ENCODE measurements at places on chromosomes 12 and 14.

DNA sequence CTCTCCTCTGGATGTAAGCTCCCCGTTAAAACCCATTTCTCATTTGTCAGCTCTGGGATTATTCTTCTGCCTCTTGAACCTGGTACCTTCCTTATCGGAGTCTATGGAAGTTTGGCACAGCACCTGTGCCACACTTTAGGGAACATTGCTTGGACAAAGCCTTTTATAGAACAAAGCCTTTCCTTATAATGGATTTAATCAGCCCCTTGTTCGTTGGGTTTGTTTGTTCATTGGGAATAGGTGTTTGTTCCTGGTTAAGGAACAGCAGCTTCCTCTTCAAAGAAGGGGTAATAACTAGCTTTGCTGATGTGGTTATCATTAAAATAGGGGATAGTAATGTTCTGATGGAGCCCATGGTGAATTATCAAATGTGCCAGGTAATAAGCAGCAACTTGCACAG lies 70.4 kb downstream of the NRXN3 start:
- no peak for DNase-seq

DNA sequence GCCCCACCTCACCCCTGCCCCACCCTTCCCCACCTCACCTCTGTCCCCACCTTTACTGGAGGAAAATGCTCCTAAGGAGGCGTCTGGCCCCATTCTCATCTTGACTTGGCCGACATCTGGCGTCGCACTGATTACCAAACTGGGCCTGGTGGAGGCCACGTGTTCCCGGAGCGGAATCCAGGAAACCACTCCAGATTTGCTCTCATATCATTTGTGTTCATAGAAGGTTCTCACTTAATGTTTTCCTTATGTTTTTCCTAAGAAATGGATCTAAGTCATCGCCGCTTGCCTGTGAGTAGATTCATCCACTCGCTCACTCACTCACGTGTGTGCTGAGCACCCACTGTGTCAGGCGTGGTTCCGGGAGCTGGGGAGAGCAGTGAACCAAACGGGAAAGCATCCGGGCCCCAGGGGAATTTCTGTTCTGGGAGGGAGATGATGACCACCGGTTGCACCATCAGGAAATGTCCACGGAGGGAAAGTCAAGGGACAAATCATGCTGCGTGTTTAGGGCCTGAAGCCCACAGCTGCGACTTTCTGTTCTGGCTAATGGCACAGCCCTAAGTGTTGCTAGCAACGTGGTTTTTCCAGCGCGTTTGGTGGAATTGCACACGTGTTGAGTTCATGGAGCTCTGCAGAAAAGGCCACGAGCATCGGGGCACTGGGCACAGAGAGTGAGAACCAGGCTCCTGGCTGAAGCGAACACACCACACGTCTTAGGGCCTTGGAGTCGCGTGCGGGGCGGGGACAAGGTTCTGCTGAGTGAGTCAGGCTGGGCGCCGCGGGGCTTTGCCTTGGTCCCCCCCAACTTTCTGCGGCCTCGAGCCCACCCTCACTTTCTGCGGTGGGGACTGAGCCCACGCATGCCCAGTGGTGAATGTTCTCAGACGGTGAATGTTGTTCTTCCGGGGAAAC lies 57.7 kb downstream of the ADGRD1 start:
- DNase-seq, result peak; percentile 90

GRCh38 chr12:3091038-3091319 lies 13.8 kb downstream of the TSPAN9 start:
- DNase-seq, result no peak

DNA sequence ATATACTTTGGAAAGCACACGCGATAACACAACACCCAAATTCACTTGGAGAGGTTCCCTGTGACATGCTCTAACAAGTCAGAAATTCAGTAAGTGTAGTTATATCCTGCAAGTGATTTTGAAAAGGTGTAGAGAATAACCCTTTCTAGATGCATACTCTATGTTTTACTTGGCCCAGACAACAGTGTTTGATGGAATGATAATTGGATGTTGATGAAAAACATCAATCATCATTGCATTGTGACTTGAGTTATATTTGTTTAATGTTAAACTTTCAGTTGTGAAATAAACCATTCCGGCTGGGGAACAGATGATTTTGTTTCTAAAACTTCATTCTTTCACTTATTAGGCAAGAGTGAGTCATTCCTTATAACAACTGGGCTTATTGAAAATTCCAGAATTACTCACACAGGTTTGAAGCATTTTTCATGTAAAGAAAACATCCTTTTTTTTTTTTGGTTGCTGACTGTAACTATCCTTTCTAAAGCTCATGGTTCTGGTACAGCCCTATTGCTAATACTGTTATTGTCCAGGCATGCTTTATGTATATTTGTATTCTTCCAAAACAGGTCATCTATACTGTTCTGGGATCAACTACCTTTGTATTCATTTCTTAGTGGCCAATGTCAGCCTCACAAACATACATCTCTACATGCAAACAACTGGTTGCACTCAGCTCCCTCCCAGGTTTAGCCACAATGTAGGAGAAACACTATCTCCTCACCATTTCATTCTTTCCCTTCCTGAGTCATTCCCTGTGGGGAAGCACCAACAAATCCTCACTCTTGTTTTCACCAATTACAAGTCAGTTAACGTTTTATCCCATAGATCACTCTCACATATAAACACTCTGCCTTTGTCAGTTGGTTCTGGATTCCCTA lies 121.2 kb upstream of the LRIG3 start:
- DNase-seq, result no peak

DNA sequence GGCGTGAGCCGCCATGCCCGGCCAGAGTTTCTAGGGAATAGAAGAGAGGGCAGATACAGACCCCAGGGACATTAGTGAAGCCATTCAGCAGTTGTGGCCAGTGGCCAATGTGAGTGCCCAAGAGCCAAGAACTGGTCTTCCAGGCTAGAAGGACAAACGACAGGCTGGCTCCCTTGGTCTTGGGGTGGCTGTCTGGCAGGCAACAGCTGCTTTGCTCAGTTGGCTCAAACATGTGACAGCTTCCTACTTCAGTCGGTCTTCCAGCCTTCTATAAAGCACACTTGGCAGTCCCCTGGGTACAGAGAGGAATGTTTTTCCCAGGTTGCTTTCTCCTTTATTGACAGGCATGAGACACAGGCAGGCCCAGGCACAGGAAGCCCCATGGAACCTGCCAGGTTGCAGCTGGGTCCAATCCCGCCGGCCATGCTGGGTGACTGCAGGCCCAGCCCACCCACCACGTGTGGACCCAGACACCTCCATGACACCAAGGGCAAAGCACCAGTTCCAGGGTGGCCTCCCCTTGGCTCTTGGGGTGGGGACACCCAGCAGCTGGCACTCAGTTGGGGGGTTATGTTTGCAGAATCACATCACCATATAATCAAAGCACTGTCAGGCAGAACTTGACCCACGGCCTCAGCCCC lies 15.4 kb downstream of the CHGA start:
- no peak for DNase-seq

- no peak for DNase-seq
These were observed 198.0 kb downstream of the CRADD start for GRCh38 chr12:93875157-93875556.

DNA sequence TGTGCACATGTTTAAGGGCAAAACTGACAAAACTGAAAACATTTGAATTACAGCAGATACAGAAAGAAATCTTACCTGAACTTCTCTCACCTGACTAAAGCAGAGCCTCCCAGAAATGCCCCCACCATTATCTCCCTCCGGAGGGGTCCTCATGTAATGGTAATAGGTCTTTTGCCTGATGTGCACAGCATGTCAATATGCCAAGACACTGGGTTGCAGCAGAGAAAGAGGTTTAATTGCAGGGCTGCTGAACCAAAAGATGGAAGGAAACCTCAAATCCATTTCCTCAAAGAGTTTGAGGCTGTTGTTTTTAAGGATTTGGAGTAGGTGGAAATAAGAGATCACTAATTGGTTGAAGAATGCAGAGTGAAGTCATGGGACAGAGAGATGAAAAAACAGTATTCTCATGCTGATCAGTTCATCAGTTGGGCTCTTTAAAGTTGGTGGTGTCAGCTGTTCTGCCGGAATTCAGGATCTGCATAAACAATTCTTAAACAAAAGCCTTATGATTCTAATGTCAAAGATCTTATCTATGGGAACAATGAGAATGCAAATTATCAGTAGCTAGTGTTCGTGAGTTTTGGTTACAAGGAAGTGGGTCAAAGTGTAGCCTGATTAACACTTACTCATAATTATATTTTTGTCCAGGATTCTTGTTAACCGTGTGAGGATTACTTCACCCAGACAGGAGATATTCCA lies 18.2 kb downstream of the ANG start:
- no peak for DNase-seq

- peak; percentile 73 for DNase-seq
These were observed 753 bp upstream of the ATP5MC2 start for GRCh38 chr12:53676656-53677015.

DNA sequence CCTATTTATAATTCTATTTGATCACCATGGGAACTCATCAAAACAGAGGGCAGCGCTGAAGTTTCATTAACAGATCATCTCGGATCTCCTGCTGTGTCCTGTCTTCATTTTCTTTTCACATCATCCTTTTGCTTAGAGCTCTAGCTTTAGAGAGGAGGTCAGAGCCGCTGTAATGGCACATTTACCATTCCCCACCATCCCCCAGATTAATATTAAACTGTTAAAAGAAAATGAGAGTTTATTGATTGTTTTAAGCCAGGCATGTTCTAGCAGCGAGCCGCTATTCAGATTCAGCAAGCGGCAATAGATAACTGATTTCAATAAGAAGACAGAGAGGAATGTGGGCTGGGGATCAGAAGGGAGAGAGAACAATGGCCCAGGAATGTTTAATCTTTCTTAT lies 308.8 kb downstream of the EGLN3 start:
- DNase-seq, result no peak

GRCh38 chr14:56199095-56199981 lies 81.1 kb downstream of the PELI2 start:
- DNase-seq, result peak; percentile 68

GRCh38 chr14:95480887-95481226 lies 35.6 kb downstream of the SYNE3 start:
- no peak for DNase-seq

GRCh38 chr12:45612044-45612794 lies 117.3 kb upstream of the ARID2 start:
- no peak for DNase-seq

GRCh38 chr14:22572562-22573058 lies 16.4 kb downstream of the DAD1 start:
- no peak for DNase-seq

GRCh38 chr12:63351370-63351769 lies 200.4 kb upstream of the AVPR1A start:
- DNase-seq, result no peak

GRCh38 chr12:132343294-132344004 lies 14.1 kb upstream of the GALNT9 start:
- DNase-seq, result no peak

GRCh38 chr12:106174876-106175275 lies 36.1 kb upstream of the NUAK1 start:
- no peak for DNase-seq

DNA sequence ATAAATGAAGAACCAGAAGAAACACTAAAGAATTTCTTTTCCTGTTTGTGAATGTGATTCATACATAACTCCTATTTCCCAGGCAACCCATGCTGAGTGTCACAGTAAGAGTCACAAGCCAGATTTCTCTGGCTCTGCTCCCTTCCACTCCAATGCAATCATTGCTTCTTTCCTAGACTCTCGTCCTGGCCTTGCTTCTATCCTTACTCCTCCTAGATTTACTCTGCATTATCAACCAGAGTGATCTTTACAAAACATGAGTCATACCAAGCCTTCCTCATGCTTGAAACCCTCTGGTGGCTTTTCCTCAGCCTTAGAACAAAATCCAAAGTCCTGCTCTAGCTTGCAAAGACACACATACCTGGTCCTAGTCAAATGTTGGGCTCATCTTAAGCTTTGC lies 13.3 kb downstream of the IL22 start:
- no peak for DNase-seq

- no peak for DNase-seq
These were observed 147.4 kb downstream of the AKAP6 start for GRCh38 chr14:32476532-32476931.

DNA sequence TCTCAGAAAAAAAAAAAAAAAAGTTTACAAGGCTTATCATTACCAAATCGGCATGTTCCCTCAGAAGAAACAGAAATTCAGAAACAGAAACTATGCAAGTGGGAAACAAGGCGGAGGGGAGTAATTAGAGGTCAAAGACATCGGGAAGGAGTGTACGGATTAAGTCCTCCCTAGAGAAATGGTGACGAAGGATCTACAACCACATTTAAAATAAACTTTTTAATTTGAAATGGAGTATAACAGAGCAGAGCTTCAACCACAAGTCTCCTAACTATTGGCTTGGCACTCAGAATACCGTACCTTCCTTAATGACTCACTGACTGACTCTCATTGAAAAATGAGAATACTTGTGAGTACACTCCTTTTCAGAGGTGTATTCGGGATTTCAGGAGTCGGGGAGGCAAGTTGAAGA lies 908 bp downstream of the ENTPD5 start:
- no peak for DNase-seq

GRCh38 chr12:88150063-88150462 lies 8.0 kb downstream of the TMTC3 start:
- no peak for DNase-seq

- peak; percentile 31 for DNase-seq
These were observed 129.1 kb downstream of the PLXNC1 start for GRCh38 chr12:94277426-94278000.

- DNase-seq, result no peak
These were observed 66.1 kb downstream of the ARMH4 start for GRCh38 chr14:58085877-58086276.

- no peak for DNase-seq
These were observed 4.3 kb downstream of the P2RX4 start for GRCh38 chr12:121214166-121214777.

GRCh38 chr12:128928361-128928760 lies 75.1 kb downstream of the GLT1D1 start:
- DNase-seq, result no peak

DNA sequence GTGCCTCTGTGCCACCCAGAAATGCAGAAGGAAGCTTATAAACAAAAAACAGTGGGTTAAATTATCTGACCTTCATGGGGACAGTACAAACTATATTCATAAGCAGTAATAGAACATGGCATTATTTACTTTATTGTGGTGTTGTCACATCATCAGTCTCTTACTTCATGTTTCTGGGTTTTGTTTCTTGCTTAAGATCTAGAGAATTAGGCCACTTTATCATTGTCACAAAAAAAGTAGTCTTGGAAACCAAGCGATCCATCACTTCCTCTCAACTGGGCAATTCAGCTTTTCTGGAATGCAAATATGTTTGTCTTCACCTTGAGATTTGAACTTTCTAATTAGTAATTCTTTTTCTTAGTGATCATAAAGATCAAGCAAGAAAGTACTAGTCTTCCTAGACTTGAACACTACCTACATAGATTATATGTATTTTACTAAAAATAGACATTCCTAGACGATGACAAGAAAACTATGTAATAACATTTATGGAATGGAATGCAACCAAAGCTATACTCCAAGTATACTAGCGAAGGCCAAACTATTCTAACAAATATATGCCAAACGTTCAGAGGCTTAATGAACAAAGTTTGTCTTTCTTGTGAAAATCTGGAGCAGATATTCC lies 363.4 kb downstream of the DAD1 start:
- no peak for DNase-seq

GRCh38 chr12:84421103-84421502 lies 491.5 kb downstream of the SLC6A15 start:
- no peak for DNase-seq

- no peak for DNase-seq
These were observed 19.8 kb downstream of the RPGRIP1 start for GRCh38 chr14:21299562-21300130.

Measured in suprapubic skin (tissue), 4 donors.